ENCODE measurements at places on chromosomes 4 and X. TPM values are rescaled to one million over a fixed set of nuclear protein-coding genes. Genes with fewer than 3 reads are reported as not detected.

Gene TMSB15B
- polyA plus RNA-seq: 26.4 TPM

Gene IGSF1
- not detected for polyA plus RNA-seq

Gene TBC1D9
- polyA plus RNA-seq: 49.0 TPM

Gene OGT
- polyA plus RNA-seq: 84.1 TPM

Gene GAR1
- polyA plus RNA-seq: 5.6 TPM

Gene MAGEA2B
- not detected for polyA plus RNA-seq

Gene DCLK2
- 8.5 TPM for polyA plus RNA-seq

Measured in Purkinje cell (primary cell).